Colonic mucosa (tissue), 4 donors: ENCODE measurements at places on chromosomes 16 and 17.
A peak's percentile ranks its signal among the peaks of the same experiment; 100 is the strongest.

DNA sequence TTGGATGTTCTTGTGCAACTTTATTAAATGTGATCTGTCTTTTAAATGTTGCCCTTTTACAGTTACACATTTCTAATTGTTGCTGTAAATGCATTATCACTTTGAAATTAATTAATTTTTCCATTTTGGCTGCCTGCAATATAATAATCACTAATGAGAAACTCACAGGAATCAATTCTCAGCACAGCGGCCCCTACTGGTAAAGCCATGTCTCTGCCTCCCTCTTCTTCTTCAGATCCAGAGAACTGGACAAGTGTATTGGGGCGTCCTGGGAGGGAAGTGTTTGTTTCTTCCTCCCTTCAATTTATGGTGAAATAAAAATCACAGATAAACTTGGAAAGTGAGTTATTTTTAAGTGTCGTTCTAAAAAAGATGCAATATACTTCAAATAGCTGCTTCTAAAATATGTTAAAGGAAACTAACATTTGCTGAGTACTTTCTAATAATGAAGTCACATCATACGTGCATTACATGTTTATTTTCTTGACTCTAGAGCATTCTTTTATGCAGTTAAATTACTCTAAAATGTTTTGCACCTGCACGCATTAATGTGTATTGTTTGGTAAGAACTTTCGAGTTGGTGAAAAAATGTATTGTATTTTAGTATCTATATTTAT, 338.0 kb downstream of the WWOX start:
- no peak overlapping the region for H3K27ac ChIP-seq
- DNase-seq = peak; percentile 44
- H3K36me3 ChIP-seq = no peaks in the 10 kb centered on the region
- no peaks in the 10 kb centered on the region for H3K27me3 ChIP-seq

DNA sequence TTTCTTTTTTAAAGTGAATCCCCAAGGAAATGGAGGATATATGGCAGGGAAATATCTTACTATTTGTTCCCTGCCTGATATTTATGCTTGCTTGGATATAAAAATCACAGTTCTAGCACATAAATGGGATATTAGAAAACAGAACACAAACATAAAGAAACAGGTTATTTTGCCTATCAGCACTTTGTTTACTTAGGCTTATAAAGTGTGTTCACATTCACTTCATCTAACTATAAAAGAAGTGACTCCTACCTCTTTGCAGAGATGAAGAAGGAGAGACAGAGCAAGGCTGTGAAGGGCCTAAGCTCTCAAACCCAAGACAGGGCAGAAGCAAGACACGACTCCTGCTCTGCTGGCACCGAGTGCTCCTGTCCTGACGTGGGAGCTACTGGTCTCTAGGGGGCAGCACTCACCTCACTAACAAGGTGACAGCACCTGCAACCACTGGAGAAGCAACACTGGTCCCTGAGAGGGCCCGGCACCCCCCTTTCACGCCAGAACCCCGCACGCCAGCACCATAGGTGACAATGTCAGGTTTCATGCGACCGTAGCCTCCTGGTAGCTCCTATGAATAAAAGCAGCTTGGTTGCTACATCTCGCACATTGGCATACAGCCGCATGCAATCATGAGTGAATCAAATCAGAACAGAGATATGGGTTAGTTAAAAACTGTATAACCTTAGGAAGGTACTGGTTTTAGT, 32.0 kb downstream of the MBTPS1 start:
- peaks cover 4% of the 10 kb centered on the region for H3K36me3 ChIP-seq
- no peak overlapping the region for H3K4me3 ChIP-seq
- DNase-seq = peak; percentile 74
- H3K27me3 ChIP-seq = no peaks in the 10 kb centered on the region

DNA sequence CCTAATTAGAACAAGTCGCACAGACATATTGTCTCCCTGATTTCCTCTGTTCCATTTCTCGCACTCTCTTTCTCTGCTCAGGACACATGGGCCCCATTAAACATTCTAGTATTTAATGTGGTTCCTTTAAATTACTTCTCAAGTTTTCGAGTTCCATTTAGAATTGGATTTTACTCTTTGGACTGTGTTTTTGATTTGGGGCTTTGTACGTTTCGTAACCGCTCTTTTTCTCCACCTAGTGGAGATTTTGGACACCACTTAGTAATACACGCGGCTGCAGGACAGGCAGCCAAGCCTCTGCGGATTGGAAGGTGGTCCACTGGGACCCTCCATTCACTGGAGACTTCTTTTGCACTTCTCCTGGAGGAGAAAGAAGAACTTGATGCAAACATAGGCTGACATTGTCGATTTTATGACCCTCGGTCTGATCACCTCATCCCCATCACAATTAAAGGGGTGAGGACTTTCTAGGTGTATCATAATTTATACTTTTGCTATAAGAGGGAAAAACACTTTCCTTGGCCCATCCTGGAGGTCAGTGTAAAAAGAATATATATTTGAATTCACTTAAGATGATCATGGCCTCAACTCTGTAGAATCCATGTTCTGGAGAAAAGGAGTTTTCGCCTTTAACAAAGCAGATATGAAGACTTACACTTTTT, 85.7 kb downstream of the NOG start:
- no peaks in the 10 kb centered on the region for H3K36me3 ChIP-seq
- H3K27me3 ChIP-seq = peaks cover 19% of the 10 kb centered on the region
- H3K27ac ChIP-seq = no peak overlapping the region
- H3K4me1 ChIP-seq = no peaks in the 10 kb centered on the region
- H3K4me3 ChIP-seq = no peak overlapping the region

DNA sequence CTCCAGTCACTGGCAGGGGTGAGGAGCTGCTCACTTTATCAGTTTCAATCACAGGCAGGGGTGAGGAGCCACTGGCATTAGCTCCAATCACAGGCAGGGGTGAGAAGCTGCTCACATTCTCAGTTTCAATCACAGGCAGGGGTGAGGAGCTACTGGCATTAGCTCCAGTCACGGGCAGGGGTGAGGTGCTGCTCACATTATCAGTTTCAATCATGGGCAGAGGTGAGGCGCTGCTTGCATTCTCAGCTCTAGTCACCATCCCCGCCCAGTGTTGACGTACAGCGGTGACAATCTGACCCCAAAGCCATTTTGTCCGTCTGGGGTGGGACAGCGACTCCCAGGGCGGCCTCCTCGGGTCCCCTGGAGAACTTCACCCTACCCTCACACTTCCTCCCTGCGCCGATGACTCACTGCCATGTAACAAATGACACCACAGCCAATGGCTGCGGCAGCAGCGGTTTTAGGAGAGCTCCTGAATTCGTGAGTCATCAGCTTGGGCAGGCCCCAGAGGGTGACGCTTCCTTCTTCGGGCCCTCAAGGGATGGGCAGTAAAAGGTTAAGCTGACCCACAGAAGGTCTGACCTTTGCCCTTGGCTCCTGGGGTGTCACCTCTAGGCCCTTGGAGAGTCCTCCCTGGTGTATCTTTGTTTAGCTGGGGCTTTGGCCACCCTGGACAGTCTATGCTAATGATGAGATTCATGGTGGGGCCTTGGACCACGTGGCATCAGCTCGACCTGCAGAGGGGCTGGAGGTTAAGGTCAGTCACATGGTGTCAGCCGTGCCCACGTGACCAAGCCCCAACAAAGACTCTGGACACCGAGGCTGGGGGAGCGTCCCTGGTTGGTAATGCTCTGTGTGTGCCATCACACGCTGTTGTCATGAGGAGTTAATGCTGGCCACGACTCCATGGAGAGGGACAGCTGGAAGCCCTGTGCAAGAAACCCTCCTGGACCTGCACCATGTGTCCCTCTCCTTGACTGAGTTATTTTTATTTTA, 171.7 kb downstream of the C16orf95 start:
- H3K27ac ChIP-seq = no peak overlapping the region
- H3K27me3 ChIP-seq = no peaks in the 10 kb centered on the region
- H3K36me3 ChIP-seq = no peaks in the 10 kb centered on the region

- no peaks in the 10 kb centered on the region for H3K36me3 ChIP-seq
- H3K27me3 ChIP-seq = no peaks in the 10 kb centered on the region
- DNase-seq = no peak
- no peak overlapping the region for H3K4me3 ChIP-seq
- peaks cover 10% of the 10 kb centered on the region for H3K4me1 ChIP-seq
Measured at GRCh38 chr16:84347161-84347560, 21.2 kb upstream of the ATP2C2 start.

- peaks cover 10% of the 10 kb centered on the region for H3K36me3 ChIP-seq
- peaks cover 6% of the 10 kb centered on the region for H3K4me1 ChIP-seq
- no peak overlapping the region for H3K27ac ChIP-seq
- no peak overlapping the region for H3K4me3 ChIP-seq
Measured at GRCh38 chr16:67235816-67236562, 9.1 kb downstream of the TMEM208 start.

DNA sequence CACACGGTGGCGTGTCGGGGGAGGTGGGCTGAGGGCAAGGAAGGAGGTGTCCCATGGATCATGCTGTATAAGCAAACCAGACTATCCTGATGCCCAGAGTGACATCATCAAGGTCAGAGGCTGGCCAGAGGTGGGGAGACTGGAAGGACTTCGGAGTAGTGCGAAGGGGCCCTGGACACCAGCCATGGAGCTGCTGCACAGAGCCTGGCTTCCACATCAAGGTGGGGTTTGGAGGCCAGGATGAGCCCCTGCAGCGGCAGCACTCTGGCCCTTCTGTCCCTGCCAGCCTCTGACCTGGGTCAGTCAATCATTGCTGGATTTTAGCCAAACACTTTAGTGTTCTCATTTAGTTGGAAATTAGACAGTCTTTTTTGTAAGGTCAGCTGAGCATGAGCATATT, 34.8 kb downstream of the MED13 start:
- DNase-seq = no peak
- peaks cover 48% of the 10 kb centered on the region for H3K36me3 ChIP-seq
- H3K4me3 ChIP-seq = no peak overlapping the region
- no peaks in the 10 kb centered on the region for H3K27me3 ChIP-seq
- no peaks in the 10 kb centered on the region for H3K4me1 ChIP-seq
- H3K27ac ChIP-seq = no peak overlapping the region
